ENCODE measurements at places on chromosomes 1 and 21. TPM values are rescaled to one million over a fixed set of nuclear protein-coding genes. Genes with fewer than 3 reads are reported as not detected.

GRCh38 chr1:245493029-245493428, 338.2 kb downstream of the KIF26B start:
- no peak for DNase-seq

DNA sequence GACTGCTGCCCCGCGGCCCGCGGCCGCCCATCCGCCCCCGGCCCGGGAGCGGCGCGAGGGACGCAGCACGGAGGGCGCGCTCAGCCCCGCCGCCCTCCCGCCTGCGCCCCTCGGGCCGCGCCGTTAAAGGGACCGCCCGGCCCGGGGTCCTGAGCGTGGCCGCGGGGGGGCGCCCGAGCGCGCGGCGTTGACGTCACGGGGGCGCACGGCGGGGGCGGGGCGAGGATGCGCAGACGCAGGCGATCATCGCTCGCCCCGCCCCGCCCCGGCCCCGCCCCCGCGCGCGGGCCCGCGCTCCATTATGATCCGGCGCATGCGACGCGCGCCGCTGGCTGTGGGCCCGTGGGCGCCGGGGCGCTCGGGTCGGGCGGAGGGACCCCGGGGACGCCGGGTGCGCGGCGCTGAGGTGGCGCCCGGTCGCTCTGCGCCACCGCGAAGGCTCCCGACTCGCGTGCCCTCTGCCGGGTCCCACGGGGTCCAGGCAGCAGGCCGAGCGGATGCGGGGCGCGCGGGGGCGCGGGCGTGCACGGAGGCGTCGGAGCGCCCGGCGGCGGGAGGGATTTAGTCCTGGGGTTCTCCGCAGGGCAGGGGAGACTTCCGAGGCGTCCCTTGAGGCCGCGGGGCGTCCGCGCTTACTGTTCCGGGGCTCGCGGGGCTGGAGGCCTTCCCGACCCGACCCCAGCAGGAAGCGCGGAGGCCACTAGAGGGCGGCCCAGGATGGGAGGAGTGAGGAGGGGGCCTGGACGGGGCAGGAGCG, at the start of gene DVL1:
TSS of gene DVL1 (minus strand) at position 163 of the 757 bp plus-strand sequence. CDS start 353 bp downstream, outside the sequence.
- DNase-seq, result peak; percentile 35

DNA sequence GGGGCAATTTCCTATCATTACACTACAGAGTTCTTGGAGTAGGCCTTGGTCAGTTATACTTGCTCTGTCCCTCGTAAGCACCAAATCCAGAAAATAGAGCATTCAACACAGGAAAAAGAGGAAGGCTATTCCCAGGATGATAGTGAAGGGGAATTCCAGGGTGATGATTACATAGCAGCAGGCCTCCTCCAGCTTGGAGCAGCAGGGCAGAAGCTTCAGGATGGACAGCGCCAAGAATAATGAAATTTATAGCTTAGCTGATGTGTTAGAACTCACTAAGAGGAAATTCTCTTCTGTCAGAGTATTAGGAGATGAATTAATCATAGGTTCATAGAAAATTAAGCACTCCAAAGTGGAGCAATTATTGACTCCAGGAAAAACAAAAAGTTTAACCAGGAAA, 10.8 kb upstream of the SMAP2 start:
- DNase-seq, result no peak

Gene DCAF6
- total RNA-seq, result 67.0 TPM

Gene GPN2
- total RNA-seq, result 9.0 TPM

Gene TEDDM1
- not detected for total RNA-seq

Gene ALX3
- total RNA-seq, result not detected

All from skin of body (tissue), 3 donors.